ENCODE measurements at places on chromosomes 12 and 14. TPM values are rescaled to one million over a fixed set of nuclear protein-coding genes. Genes with fewer than 3 reads are reported as not detected.

The IGF1 gene
- total RNA-seq, result 1.4 TPM

The ANKRD9 gene
- 15.8 TPM for total RNA-seq

The KRT78 gene
- not detected for total RNA-seq

The CNTN1 gene
- not detected for total RNA-seq

The DPF3 gene
- total RNA-seq, result 0.29 TPM

The INHBE gene
- total RNA-seq, result 0.18 TPM

The CELA1 gene
- not detected for total RNA-seq

The STON2 gene
- 0.45 TPM for total RNA-seq

Data from activated naive CD4-positive, alpha-beta T cell treated with anti-CD3 and anti-CD28 coated beads, Interleukin-2, amount 50 U/mL, for 72 hours (primary cell).